Panc1 (cell line): ENCODE measurements at places on chromosomes 5 and 9.
A peak's percentile ranks its signal among the peaks of the same experiment; 100 is the strongest.

- DNase-seq: no peak
Observed at GRCh38 chr9:87741891-87742290, 16.0 kb downstream of the CTSL start.

GRCh38 chr9:18447131-18447530, 26.8 kb upstream of the ADAMTSL1 start:
- DNase-seq: no peak

GRCh38 chr5:15968993-15969392, 210.6 kb downstream of the MARCHF11 start:
- no peak for DNase-seq

DNA sequence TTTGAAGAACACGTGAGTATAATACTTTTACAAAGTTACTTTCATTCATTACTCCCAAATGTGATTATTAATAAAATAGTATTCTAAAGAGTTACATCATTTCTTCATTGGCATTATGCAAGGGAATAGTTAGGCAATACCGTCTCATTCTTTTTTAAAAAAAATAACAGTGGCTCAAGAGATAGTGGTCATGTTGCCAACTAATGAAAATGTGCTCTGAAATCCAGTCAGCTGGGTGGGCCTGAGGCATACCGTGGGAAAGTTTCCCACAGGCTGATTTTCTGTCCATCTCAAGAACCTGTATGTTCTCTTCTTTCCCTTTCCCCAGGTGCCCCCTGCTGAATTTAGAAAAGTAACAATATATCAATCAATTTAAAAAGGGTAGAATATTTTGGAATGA, 40.8 kb upstream of the ROPN1L start:
- DNase-seq: no peak

- no peak for DNase-seq
Observed at GRCh38 chr5:51811883-51812471, 428.7 kb downstream of the ISL1 start.

DNA sequence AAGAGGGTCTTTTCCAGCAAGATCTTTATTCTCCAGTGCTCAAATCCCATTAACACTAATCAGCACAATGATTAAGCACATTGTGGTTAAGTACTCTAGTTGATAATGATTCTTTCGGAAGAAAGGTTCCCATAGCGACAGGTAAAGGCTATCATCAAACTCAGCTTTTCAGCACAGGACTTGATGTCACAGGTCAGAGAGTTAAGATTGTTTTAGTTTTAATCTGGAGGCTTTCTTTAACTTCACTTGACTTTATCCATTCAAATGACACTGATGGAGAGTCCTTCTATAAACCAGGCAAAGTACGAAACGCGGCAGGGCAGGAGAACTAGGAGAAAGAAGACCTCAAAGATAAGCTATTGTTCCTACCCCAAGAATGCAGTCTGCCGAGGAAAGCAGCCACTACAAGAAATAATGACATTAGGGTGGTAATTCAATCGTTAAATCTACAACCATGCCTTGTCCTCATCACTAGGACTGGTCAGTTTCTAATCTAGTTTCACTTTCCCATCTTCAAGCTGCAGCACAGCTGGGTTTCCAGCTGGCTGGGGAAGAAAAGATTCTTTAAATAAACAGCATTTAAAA, 4.6 kb downstream of the NRG2 start:
- DNase-seq: peak; percentile 36

DNA sequence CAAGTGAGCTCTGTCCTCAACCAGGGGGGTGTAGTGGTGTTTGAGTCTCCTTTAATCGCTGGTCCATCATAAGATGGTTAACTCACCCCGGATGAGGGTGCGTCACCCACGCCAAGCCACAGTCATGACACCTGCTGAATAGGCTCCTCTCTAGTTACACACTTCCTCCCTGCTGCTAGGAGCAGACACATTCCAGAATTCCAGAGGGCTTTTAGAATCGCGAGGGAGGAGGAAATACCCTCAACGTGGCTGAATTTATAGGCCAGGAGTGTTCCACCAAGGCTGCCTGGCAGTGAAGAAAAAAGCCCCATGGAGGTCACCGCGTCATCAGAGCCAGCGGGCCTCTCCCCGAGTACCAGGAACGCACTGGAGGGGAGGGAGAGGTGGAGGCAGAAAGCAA, 5.1 kb downstream of the GLRX start:
- DNase-seq: no peak

GRCh38 chr5:61617995-61618525, 286.0 kb downstream of the ZSWIM6 start:
- DNase-seq: no peak

GRCh38 chr5:125023673-125024072, 277.2 kb upstream of the ZNF608 start:
- DNase-seq: no peak

DNA sequence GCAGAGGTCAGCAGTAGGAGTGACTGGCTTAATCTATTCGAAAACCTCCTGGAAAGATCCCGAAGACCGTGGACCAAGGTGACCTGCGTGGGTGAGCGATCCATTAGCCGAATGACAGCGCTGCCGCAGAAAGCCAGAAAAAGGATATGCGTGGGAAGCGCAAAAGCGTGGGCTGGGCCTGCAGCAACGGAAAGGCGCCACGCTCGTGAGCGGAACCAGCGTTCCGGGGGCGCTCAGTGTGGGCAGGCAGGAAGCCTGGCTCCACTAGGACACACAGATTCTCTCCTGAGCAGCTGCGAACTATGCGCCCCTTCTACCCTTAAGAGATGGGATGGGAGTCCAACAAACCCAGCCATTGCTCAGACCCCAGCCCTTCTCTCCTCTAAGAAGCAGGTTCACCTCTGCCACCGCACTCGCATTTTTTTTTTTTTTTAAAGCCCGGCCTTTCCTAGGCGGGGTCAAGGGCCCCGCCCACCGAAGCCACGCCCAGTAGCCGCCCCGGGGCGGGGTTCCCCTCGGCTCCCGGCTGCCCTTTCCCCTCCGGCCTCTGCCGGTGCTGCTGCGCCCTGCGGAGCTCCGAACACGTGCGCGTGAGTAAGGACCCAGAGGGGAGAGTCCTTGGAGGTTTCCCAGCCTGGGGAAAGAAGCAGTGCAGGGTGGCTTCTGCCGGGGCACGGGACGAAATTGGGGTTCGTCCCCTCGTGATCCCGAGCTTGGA, 19.8 kb upstream of the MATR3 start:
- DNase-seq: no peak

DNA sequence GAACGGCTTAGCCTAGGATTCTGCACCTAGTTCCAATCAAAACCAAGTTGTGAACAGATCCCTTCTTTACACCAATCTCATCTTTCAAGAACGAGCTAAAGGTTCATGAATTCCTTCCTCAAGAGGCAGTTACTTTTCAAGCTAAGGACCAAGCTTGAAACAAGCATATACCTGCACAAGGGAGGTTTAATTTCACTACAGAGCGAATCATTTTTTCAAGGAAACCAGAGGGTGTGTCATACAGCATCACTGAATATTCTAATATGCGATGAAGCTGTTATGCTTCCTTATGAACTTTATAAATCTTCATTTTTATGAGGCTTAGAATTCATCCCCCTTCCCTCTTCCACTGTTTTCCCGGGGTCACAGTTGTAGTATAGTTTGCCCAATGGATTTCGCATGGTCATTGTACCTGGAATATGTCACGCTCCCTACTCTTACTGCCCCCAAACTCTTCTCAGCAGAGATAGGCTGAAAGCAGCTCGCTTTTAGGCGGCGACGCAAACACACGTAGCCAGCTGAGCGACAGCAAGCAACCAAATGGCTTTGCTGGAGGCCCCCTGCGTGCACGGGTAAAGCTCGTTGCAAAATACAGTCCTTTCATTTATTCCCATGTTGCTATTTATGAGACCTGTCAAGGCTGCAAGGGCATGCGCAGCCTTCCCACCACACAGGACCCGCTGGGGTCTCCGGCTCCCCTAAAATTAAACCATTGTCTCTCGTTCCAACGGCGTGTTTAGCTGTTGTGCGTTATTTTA, 832 bp downstream of the LMBRD2 start:
- DNase-seq: peak; percentile 22

- DNase-seq: no peak
Observed at GRCh38 chr9:126551812-126552211, 61.9 kb upstream of the LMX1B start.

DNA sequence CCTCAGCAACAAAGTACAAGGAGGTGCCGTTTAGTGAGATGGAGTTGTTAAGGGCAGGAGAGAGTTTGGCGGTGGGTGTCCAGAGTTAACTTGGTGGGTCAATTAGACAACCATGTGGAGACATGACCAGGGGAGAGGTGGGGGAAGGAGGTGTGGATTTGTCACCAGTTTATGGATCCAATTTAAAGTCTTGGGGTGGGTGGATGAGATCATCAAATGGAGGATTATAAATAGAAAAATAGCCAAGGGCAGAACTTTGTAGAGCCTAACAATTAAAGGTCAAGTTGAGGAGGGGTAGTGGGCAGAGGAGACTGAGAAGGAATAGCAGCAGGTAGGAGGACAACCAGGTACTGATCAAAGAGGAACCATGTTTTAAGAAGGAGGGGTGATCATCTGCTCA, 108.7 kb upstream of the IL12B start:
- no peak for DNase-seq

DNA sequence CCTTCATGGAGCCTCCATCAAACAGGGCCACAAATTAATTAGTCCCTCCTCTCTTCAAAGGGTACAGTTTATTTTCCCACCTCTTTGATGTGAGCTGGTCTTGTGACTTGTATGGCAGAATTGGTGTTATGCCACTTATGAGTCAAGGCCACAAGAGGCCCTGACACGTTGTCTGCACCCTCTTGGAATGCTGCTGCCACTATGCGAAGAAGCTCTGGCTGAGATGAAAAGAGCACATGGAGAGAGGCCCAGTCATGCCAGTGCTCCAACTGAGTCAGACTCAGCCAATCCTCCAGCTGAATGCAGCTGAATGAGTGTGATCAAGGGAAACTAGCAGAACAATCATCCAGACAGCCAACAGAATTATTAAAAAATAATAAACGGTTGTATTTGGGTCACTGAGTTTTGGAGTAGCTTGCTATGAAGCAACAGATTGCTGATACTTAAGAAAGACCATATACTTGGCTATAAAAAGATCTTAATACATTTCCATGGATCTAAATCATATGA, 128.3 kb downstream of the MARCHF11 start:
- no peak for DNase-seq

DNA sequence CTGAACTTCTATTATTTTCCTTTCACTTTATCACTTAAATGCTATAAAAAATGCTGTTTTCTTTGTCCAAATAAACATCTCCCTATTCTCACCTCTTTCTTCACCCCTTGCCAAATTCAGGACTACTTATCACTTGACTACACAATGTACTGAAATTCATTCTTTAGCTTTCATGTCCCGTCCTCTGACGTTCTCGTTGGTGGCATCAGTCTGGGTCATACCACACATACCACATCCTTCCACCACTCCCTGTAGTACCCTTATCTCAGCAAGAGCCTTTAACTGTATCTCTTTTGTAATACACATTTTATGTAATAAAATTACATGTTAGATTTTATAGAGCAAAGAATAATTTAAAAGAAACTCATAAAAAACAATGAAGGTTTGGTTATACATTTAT, 231.1 kb upstream of the PAPPA start:
- DNase-seq: no peak

DNA sequence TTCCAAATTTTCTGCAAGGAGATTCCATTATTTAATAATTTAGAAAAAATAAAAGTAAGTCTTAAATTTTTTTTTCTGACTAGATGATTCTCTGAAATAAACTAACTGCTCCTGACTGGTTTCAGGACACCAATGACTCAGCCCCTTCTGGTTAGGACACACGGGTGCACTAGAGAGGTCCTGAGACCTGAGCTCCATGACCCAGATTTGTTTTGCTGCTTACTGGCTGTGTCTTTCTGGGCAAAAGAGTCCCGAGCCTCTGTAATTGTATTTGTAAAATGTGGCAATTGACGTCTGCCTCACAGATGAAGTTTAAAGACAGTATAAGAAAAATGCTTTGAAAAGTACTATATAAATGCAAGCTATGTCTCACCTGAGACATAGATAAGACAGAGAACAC, 89.1 kb downstream of the SLC24A2 start:
- no peak for DNase-seq

DNA sequence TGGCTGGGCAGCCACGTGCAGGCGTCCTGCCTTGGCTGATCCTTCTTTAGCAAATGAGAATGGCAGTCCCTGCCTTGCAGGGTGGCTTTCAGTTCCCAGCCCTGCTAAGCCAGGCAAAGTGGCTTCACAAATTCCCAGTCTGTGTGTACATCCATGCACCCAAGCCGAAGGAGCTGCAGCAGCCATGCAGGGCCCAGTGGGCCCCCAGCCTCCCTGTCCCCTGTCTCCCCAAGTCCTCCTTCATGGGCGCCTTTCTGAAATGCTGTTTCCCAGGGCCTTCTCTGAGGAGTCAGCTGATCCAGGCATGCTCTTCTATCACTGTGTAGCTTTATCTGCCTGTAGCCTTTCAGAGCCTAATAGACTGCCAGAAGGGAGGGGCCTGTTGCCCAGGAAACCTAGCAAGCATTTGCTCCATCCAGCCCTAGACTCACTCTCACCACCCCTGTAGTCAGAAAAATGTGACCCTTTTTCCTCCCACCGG, 47.4 kb upstream of the SHC3 start:
- DNase-seq: no peak

DNA sequence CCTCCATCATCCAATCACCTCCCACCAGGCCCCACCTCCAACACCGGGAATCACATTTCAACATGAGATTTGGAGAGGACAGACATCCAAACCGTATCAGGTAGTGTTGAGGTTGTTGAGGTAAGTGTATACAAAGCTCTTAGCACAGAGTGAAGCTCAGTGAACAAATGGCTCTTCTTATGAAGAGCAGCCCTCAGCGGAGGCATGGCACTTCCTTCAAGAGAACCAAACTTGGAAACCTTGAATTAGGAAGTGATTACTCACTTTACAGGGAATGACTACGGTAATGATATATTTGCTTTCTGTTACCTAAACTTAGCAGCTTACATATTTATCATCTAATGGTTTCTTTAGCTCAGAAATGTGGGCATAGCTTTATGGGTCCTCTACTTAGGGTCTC, 92.8 kb downstream of the IQGAP2 start:
- no peak for DNase-seq

DNA sequence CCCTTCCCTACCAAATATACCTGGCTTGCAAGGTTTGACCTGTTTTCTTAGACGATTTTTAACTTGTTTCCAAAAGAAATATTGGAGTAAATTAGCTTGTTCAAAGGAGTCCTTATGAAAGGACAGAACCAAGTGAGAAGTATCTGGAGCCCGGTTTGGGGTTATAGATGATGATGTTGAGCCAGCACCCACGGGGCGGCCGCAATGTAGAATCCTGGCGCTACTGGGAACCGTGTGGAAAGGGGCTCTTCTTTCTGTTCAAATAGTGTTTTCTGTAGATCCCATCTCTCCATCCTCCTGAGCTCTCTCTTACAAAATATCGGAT, 517 bp upstream of the EXOSC2 start:
- DNase-seq: no peak

GRCh38 chr5:6107675-6108539, 270.4 kb downstream of the MED10 start:
- no peak for DNase-seq

GRCh38 chr9:92100237-92100911, 14.8 kb downstream of the SPTLC1 start:
- DNase-seq: peak; percentile 62

- DNase-seq: no peak
Observed at GRCh38 chr5:174731214-174732035, 7.0 kb downstream of the MSX2 start.
